ENCODE measurements at places on chromosomes 4 and X. TPM values are rescaled to one million over a fixed set of nuclear protein-coding genes. Genes with fewer than 3 reads are reported as not detected.

The KIAA1210 gene
- total RNA-seq = 0.24 TPM

The ARX gene
- total RNA-seq = not detected

The NOX1 gene
- total RNA-seq = 0.96 TPM

The TCEAL9 gene
- 104 TPM for total RNA-seq

The ANKRD50 gene
- 69.1 TPM for total RNA-seq

The ZNF275 gene
- total RNA-seq = 7.7 TPM

The FREM3 gene
- total RNA-seq = 2.2 TPM
